T-helper 17 cell (primary cell): ENCODE measurements at places on chromosomes 12 and 14.

GRCh38 chr14:47935332-47935731, 259.9 kb upstream of the MDGA2 start:
- no peaks in the 10 kb centered on the region for H3K27me3 ChIP-seq
- no peaks in the 10 kb centered on the region for H3K4me1 ChIP-seq
- no peak for DNase-seq

GRCh38 chr12:124088217-124088907, 115.3 kb downstream of the ZNF664 start:
- H3K4me1 ChIP-seq = peaks cover 2% of the 10 kb centered on the region
- no peak overlapping the region for H3K27ac ChIP-seq
- peaks cover 10% of the 10 kb centered on the region for H3K27me3 ChIP-seq
- no peak for DNase-seq
- H3K4me3 ChIP-seq = no peak overlapping the region
- H3K36me3 ChIP-seq = no peaks in the 10 kb centered on the region

GRCh38 chr12:25040593-25040992, 91.7 kb upstream of the BCAT1 start:
- H3K27ac ChIP-seq = no peak overlapping the region
- no peak for DNase-seq
- peaks cover 30% of the 10 kb centered on the region for H3K27me3 ChIP-seq
- H3K4me3 ChIP-seq = no peak overlapping the region
- peaks cover 2% of the 10 kb centered on the region for H3K36me3 ChIP-seq

GRCh38 chr12:29961231-29961630, 177.5 kb upstream of the TMTC1 start:
- H3K27me3 ChIP-seq = no peaks in the 10 kb centered on the region
- H3K4me3 ChIP-seq = no peak overlapping the region
- H3K27ac ChIP-seq = no peak overlapping the region
- DNase-seq = no peak
- H3K4me1 ChIP-seq = no peaks in the 10 kb centered on the region

GRCh38 chr12:78081590-78082314, 251.1 kb downstream of the NAV3 start:
- H3K4me3 ChIP-seq = no peak overlapping the region
- DNase-seq = no peak
- no peaks in the 10 kb centered on the region for H3K27me3 ChIP-seq
- no peak overlapping the region for H3K27ac ChIP-seq

DNA sequence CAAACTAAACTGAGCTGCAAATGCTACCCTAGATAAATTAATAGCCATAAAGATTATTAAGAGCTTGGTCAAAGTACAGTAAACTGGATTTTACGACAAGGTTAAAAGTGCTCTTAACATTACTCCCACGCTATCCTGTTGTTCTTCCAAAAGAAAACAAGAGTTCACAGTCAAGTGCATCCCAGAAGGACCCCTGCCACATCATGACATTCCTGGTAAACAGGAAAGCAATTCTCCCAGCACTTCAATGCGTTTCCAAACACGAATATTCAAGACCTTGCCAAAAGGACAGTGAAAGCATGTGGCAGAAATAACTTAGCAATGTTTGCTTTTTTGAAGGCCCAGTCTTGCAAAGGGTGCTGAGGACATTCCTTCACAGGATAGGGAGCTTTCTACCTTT, 11.2 kb downstream of the SPRING1 start:
- no peaks in the 10 kb centered on the region for H3K27me3 ChIP-seq
- H3K27ac ChIP-seq = no peak overlapping the region
- peaks cover 4% of the 10 kb centered on the region for H3K36me3 ChIP-seq

DNA sequence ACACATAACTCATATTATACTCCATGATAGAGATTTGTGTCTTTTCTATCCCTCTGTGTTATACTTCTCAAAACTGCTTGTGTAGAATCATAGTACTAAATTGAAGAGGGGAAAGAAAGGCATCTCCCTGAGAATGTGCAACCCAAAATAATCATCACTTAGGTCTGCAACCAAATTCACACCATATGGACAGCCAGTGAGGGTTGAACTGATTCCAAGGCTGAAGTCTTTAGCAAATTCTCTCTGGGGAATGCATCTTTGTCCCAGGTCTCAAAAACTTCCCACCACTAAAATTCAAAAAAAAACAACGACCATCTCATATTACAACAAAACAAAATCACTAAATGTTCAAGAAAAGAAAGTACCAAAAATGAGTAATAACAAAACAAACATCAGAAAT, 11.0 kb downstream of the ZFC3H1 start:
- peaks cover 34% of the 10 kb centered on the region for H3K4me1 ChIP-seq
- no peak for DNase-seq
- no peak overlapping the region for H3K4me3 ChIP-seq

DNA sequence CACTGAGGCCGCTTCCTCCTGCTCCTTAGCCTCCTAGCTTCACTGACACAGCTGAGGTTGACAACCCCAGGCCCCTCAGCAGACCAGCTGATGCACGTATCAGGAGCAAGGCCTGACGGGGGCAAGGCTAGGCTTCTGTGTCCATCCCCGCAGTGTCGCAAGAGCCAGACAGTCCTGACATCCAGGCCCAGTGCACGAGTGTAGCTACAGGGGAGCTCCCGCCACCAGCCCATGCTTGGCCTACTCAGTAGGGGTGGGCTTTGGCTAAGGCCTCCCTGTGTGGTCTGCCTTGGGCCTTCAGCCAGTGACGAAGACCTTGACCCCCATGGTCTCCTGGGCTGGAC, 179.1 kb downstream of the DPF3 start:
- peaks cover 20% of the 10 kb centered on the region for H3K4me1 ChIP-seq
- DNase-seq = no peak
- H3K27ac ChIP-seq = peak overlapping the region; percentile 54
- H3K27me3 ChIP-seq = no peaks in the 10 kb centered on the region
- no peak overlapping the region for H3K4me3 ChIP-seq
- H3K36me3 ChIP-seq = no peaks in the 10 kb centered on the region
